ENCODE measurements at places on chromosomes 6 and 20. TPM values are rescaled to one million over a fixed set of nuclear protein-coding genes. Genes with fewer than 3 reads are reported as not detected.

DNA sequence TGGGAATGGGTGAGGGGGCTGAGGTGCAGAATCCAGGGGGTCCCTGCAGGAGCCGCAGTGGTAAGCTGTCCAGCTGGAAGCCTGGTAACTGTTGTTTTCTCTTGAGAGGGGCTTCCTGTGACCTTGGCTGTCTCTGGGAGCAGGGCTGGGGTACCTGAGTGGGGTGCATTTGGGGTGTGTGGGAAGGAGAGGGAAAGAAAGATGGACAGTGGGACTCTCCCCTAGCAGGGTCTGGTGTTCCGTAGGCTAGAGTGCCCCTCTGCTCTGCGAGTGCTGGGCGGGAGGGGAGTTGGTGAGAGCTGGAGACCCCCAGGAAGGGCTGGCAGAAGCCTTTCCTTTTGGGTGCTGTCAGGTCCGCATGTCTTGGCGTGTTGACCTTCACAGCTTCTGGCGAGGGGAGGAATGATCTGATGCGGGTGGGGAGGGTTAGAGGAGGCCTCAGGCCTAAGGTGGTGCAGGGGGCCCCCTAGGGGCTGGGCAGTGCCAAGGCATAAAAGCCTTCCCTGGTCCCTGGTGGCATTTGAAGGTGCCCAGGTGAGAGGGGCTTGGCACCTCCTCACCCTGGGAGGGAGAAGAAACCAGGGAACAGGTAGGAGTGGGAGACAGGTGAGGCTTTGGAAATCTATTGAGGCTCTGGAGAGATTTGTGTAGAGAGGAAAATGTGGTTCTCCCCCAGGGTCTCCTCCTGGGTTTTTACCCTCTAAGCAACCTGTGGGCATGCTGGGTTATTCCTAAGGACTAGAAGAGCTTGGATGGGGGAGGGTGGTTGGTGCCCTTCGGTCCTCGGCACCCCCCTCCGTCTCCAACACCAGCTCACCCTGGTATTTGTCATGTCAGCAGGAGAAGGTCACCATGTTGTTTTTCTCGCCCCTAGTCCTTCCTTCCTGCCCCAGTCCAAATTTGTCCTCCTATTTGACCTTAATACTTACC, 3.3 kb downstream of the VEGFA start:
- DNase-seq: peak; percentile 86

DNA sequence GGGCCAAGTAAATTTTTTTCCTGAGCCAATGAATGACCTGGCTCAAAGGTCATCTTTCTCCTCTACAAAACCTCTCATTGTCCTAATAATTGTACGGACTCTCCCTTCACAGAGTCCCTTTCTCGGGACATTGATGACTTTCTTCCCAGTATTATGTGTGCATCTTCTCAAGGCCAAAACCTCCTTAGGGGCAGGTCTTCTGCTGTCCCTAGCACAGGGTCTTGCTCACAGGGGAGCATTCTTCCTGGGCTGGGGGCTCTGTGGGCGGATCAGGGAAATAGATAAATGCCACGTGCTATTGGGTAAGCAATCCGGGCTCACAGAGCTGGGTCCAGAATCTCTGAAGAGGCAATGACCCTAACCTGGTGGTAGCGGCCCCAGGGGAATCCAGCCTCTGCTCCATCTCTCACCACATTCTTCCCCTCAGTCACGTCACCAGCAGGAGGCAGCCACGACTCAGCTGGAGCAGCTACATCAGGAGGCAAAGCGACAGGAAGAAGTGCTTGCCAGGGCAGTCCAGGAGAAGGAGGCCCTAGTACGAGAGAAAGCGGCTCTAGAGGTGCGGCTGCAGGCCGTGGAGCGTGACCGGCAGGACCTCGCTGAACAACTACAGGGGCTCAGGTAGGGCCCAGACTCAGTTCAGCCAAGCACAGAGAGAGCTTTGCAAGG, 23.5 kb downstream of the CEP250 start:
- DNase-seq: no peak

- no peak for DNase-seq
These were observed 8.3 kb downstream of the PPP1R3G start for GRCh38 chr6:5093231-5094015.

- no peak for DNase-seq
These were observed 1.9 kb downstream of the SLC32A1 start for GRCh38 chr20:38725931-38726803.

DNA sequence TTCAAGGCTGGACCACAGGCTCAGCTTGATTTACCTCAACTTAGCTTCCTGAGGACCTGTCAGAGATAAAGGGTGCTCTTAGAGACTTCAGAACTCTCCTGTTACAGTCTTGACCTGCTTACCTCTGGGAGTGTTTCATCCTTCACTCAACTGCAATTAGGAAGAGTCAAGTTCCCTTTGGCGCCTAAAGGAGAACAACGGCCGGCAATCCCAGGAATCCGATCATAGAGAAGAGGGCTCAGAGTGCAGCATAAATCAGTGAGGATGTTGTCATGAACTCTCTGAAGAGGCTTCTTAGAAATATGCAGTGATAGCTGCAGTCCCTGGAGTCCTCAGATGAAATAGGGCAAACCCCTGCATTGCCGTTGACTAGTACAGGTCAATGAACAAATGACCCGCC, 36.4 kb downstream of the LYRM2 start:
- DNase-seq: no peak

- DNase-seq: no peak
These were observed 93.1 kb downstream of the RNF182 start for GRCh38 chr6:14017626-14018475.

- DNase-seq: no peak
These were observed 6.5 kb upstream of the KIAA1586 start for GRCh38 chr6:57040011-57040410.

- DNase-seq: peak; percentile 57
These were observed 4.8 kb upstream of the BCAS4 start for GRCh38 chr20:50789968-50790650.

- DNase-seq: no peak
These were observed 7.1 kb downstream of the KIF13A start for GRCh38 chr6:17980329-17980728.

GRCh38 chr20:12040261-12040660, 122.6 kb downstream of the BTBD3 start:
- no peak for DNase-seq

DNA sequence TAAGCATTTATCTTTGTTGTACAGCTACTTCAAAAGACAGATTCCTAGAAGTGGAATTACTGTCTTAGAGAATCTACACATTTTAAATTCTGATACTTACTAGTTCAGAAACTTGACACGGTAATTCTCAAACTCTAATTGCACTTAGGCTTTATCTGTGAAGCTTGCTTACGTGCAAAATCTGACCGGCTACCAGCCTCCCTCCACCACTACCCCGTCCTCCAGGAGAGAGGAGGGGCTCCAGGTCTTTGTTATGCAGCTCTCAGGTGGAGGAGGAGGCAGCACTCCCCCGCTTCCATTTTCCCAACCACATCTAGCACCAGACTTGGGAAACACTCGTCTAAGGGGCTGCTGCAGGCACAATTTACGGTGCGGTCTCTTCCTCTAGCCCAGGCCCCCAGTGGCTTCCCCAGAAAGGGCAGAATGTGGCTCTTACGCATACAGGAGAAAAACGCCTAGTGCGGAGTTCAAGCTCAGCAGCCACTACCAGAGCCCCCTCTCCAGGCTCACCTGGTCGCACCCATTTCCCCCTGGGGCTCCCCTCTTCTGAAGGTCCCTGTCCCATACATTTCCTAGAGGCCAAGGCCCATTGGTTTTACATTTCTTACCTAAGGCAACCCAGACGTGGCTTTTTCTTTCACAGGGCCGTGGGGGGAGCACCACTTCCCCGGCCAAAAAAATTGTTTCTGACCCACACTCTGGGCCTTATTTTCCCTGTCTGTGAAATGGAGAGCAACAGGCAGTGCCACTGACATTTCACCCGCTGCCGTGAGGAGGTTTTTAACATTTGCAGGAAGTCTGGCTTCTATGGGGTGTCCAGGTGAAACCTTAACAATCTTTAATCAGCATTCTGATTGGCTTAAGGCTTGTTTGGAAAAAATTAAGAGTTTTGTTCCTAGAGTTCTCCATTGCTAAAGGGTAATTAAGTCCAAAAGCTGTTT, 1.6 kb upstream of the TGIF2 start:
- no peak for DNase-seq

CPXM1 gene
- total RNA-seq: 0.98 TPM

GSTA2 gene
- total RNA-seq: 0.35 TPM

SLC12A5 gene
- not detected for total RNA-seq

SAMD10 gene
- 6.4 TPM for total RNA-seq

All from colonic mucosa (tissue), 4 donors.